ENCODE measurements at places on chromosomes 11 and 22.

DNA sequence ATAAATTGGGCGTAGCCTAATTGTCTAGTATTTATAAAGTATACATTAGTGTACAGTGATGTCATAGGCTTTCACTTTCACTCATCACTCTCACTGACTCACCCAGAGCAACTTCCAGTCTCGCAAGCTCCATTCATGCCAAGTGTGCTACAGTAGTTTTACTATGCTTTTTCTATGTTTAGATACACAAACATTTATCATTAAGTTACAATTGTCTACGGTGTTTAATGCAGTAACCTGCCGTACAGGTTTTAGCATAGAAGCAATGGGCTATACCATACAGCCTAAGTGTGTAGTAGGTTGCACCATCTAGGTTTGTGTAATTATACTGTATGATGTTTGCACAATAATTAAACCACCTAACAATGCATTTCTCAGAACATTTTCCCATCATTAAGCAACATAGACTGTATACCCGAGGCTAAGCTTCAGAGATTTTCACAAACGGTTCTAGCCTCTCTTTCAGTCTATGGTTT, 17.5 kb downstream of the OR9G1 start:
- DNase-seq: no peak

- no peak for DNase-seq
Measured at GRCh38 chr11:107439586-107440167, 17.9 kb downstream of the CWF19L2 start.

DNA sequence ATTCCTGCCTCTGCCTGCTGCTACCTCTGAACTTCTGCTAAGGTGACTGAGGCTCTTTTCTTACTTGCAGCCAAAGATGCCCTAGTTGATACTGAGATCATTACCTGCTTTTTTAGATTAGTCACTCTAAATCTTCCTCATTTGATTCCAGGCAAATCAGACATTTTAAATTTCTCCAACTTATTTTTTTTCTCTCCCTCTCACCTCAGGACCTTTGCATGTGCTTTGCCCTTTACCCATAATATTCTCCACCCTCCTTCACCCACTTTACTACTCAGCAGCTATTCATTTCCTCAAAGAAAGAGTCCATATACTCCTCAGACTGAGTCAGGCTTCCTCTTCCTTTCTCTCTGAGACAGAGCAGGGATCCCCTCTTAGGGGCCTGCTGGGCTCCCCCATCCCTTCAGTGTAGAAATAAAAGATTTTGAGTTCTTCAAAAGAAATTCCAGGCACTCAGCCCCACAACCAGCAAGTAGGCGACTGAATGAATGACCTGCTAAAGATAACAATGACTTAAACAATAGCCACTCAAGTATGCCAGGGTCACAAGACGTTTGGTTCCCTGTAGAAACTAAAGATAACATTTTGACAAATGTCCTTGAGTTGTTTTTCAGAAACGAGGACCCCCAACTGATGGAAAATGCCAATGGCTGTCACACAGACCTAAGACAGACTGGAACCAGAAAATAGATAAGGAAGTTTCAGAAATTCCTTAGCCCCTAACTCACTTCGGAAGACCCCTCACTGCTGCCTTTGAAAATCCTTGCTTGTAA, 104.2 kb downstream of the MTNR1B start:
- DNase-seq: no peak

DNA sequence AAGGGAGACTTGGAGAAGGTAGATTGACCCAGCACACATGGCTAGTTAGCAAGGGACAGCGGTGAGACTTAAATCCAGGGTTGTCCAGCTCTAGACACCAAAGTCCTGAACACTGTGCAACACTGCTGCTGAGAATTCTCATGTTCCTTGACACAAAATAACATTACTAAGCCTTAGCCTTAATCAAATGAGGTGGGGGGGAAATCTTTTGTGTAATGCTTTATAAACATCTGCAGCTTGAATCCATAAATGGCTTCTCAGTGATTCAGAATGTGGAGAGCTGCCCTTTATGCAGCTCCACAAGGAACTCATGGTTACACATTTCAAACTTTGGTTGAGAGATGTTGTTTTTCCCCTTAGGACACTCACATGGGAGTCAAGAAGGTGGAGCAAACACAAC, 80.0 kb downstream of the CD44 start:
- peak; percentile 68 for DNase-seq

DNA sequence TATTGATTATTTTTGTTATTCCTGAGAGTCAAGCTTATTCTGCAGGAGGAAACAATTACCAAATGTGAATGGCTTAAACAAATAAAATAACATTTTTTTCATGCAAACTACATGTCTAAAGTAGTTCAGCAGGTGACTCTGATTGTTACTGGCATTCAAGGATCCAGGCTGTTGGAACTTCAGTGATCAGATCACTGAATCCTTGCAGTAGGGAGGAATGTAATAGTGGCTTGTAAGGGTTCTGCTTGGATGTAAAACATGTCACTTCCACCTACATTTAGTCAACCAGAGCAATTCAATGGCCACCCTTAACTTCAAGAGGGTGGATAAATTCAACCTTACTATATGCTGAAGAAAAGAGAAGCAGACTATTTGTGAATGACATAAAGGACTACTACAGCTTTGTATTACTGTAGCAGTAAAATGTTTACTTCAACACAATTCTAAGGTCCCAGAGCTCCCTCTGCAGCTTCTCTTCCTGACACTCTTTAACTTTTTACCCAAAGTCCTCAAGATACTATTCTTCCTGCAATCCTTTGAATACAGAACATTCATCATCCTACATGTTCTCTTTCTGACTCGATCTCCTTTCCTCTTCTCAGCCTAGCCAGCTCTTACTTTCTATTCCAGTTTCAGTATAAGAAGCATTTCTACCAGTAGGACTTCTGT, 284.0 kb downstream of the LRRC4C start:
- peak; percentile 2 for DNase-seq

DNA sequence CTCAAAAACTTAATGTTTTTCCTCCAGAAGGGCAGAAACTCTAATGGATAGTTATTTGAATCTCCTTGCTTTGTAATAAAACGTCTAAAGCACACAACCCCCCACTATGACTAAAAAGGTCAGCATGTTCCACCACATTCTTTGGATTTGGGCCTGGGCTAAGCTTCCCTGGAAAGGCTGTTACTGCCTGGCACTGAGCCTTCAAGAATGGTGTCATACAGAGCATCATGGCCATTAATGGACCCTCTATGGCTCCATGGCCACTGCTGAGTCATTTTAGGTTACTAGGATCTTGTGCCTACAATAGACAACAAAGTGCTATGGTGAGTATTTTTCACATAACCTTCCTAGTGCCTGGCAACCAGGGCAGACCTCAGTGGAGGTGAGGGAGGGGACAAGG, 242.6 kb upstream of the FAT3 start:
- peak; percentile 99 for DNase-seq

GRCh38 chr11:101269390-101269789, 139.8 kb upstream of the PGR start:
- DNase-seq: no peak

All from fibroblast of skin of right quadriceps (primary cell).